Activated T-helper 17 cell treated with anti-CD3 and anti-CD28 coated beads, Interleukin-2, amount 50 U/mL, for 72 hours (primary cell): ENCODE measurements at places on chromosomes 6 and 20.

DNA sequence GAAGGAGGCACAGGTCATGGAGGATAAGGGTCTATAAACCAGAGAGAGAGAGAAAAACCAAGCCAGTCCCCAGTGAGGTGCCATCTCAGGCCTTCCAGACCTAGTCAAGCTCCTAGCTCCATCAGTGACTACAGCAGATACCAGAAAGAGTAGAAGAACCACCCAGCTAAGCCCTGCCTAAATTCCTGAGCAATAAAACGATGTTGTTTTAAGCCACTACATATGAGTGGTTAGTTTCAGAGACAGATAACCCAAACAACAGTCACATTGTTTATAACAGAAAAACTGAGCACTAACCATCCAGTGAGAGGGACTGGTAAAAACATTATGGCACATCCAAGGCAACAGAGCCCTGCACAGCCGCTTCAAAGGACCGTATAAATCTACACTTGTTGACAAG, 59.2 kb downstream of the BMP7 start:
- ATAC-seq, result no peak

DNA sequence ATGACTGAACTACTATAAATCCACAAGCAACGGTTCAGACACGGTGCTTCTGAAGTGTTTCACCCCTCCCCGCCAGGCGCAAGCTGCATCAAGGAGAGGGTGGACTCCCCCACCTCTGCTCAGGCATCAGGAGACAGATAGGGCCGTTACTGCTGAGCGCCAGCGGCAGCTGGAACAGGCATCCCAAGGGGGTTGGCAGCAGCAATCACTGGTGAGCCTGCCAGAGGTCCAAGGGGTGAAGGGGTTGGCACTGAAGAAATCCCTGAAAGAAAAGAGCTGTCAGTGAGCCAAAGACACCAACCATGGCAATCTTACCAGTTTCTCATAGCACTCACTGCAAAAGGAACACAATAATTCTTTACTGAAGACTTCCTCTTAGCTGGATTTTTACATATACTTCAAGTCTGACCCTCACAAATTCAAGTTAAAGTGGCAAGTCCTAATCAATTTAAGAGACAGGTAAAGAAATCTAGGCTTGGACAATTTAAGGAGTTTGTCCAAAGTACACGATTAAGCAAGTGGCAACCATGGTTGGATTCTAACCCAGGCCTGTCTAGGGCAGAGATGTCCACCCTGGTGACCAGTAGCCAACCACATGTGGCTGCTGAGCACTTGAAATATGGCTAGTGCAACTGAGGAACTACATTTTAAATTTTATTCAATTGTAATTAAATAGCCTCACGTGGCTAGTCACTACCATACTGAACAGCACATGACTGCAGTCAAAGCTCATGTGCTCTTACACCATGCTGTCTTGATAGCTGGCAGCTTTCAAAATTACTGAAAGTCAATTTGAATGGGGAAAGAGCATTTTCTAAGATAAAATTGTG, 21.7 kb upstream of the TBC1D20 start:
- ATAC-seq, result no peak

GRCh38 chr6:2528156-2528555, 222.6 kb downstream of the MYLK4 start:
- no peak for ATAC-seq

- ATAC-seq, result no peak
Measured at GRCh38 chr6:42279966-42280629, 62.4 kb upstream of the MRPS10 start.

GRCh38 chr20:55153001-55153645, 677.7 kb downstream of the DOK5 start:
- ATAC-seq, result no peak

GRCh38 chr20:63520504-63520933, at the start of gene PPDPF:
Gene PPDPF (plus strand): TSS chr20:63520765. CDS start chr20:63521309, 544 bp downstream.
- peak; percentile 92 for ATAC-seq

DNA sequence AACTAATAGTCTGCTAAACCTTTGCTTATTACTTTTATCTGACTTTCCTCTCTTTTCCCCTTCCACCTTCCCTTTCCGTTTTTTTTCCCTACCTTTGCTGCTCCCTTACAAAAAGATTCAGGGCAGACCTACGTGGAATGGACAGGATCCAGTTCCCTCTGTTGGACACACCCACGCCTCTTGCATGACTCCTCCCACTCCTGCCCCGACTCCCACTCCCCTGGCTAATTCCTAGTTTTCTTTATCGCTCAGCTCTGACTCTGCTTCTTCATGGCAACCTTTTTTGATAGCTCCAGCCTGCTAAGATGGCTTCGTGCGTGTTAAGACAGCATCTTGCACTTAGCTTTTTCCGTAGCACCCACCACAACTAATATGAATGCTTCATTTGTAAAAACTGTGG, 715.6 kb upstream of the NRSN1 start:
- no peak for ATAC-seq

DNA sequence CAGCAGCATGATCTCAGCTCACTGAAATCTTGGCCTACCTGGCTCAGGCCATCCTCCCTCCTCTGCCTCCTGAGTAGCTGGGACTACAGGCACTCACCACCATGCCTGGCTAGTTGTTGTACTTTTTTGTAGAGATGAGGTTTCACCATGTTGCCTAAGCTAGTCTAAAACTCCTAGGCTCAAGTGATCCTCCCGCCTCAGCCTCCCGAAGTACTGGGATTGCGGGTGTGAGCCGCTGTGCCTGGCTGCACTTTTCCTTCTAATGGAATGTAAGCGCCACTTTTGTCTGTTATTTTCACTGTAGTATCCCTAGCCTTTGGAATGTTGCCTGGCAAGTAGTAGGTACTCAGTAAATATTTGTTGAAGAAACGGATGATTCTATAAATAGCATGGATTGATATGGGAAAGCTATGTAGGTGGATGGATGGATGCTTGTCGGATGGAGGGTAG, 10.4 kb upstream of the TRIB3 start:
- ATAC-seq, result no peak

- no peak for ATAC-seq
Measured at GRCh38 chr6:84052204-84052882, 18.8 kb downstream of the MRAP2 start.

DNA sequence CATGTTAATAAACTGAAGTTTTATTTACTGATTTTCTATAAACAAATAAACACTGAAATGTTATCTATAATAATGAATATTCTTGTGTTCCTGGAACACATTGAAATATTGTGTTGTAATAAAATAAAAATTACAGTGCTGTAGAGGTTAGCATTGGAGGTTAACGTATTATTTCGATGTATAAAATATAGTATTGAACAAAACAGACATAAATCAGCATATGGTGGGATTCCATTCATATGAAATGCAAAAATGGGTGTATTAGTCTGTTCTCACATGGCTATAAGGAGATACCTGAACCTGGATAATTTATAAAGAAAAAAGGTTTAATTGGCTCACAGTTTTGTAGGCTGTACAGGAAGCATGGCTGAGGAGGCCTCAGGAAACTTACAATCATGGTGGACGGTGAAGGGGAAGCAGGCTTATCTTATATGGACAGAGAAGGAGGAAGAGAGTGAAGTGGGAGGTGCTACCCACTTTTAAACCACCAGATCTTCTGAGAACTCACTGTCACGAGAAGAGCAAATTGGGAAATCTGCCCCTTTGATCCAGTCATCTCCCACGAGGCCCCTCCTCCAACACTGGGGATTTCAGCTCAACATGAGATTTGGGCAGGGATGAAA, 24.6 kb upstream of the BMP6 start:
- ATAC-seq, result no peak

- ATAC-seq, result peak; percentile 26
Measured at GRCh38 chr6:128754658-128755256, 128.2 kb upstream of the LAMA2 start.

DNA sequence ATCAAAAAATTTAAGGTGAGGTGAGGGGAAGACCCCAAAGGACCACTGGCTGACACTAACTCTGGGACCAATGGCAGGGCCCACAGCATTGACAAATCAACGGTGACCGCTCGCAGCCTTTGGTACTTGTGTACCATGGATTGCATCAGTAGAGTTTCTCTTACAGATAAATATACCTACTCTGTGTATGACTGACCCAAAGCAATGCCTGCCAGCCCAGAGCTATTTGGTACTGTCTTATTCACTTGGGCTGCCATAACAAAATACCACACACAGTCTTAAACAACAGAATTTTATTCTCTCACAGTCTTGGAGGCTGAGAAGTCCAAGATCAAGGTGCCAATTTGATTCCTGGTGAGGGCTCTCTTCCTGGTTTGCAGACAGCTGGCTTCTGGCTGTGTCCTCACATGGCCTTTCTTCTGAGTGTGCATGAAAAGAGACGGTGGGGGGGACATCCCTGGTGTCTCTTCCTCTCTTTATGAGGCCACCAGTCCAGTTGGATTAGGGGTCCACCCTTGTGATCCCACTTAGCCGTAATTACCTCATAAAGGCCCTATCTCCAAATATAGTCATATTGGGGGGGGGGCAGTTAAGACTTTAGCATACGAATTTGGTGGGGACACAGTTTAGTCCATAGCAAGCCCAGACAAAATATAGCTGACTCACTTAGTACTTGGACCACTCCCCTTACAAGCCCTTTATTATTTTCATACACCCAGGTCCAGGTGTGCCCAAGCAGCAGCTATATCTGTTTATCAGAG, 336.3 kb downstream of the CD83 start:
- ATAC-seq, result peak; percentile 23

GRCh38 chr20:52838510-52839241, 133.5 kb upstream of the TSHZ2 start:
- no peak for ATAC-seq

DNA sequence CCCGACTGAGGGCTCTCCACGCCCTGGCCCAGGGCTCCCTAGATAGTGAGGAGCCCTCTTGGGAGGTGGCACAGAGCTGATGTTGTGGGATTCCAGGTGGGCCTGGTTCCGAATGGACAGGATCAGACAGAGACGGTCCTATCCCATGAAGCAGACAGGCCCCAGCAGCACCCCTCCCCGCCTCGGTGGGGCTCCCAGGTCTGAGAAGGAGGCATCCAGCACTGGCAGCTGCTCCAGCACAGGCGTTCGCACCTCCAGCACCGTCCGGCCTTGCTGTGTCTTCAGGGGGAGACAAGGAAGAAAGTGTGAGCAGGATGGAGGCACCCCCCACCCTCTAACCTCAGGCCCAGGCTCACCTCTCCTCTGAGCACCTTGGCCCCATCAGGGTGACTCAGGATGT, 28.7 kb downstream of the COL11A2 start:
- no peak for ATAC-seq

DNA sequence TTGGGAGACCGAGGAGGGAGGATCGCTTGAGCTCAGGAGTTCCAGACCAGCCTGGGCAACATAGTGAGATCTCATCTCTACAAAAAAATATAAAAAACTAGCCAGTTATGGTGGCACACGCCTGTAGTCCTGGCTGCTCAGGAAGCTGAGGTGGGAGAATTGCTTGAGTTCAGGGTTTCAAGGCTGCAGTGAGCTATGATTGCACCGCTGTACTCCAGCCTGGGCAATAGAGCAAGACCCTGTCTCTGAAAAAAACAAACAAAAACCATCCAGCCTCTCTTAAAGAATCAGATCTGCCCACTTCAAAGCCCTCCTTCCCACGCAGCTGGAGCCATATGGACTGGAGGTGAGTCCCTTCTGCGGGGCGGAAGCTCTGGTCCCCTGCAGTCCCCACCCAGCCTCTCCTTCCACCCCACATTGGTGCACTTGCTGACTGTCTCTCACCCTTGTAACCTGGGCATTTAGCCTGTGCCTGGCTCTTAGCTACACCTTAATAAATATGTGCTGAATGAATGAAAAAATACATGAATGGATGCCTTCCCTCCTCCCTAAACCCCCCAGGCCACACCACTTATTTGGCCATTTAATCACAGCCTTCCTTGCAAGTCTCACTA, 7.2 kb upstream of the PARD6B start:
- ATAC-seq, result peak; percentile 2

GRCh38 chr20:40434122-40434521, 254.9 kb downstream of the MAFB start:
- ATAC-seq, result no peak

GRCh38 chr6:7617801-7618764, 28.1 kb downstream of the SNRNP48 start:
- ATAC-seq, result peak; percentile 66

DNA sequence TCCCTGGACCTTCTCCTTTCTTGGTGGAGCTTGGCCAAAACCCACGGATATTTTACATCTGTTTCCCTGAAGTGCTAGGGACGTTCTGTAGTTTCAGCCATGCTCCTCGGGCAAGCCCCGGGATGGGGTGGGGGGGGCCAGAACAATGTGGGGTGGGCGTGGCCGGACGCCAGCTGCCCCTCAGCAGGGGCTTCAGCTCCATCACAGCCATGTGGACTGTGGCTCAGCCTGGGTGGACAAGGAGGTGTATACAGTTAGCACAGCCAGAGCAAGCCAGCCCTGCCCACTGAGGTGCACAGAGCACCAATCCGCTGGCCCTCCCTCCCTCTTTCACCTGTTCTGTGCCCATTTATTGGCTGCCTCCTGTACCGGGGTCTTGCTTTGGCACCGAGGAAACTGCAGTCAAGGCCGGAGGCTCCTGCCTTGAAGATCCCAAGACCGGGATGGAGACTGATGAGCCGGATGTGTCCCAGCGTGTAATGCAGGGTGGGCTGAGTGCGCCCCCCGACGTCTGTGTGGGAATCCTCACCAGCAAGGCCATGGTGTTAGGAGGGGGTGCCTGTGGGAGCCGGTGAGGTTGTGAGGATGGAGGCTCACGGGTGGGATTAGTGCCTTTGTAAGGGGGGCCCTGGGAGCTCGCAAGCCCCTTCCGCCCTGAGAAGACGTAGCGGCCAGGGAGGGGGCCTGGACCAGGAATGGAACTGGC, 28.0 kb downstream of the FRMD1 start:
- no peak for ATAC-seq

GRCh38 chr6:33912195-33912594, 108.4 kb upstream of the MLN start:
- no peak for ATAC-seq

- ATAC-seq, result peak; percentile 57
Measured at GRCh38 chr20:4956200-4956810, 45.0 kb downstream of the SLC23A2 start.

DNA sequence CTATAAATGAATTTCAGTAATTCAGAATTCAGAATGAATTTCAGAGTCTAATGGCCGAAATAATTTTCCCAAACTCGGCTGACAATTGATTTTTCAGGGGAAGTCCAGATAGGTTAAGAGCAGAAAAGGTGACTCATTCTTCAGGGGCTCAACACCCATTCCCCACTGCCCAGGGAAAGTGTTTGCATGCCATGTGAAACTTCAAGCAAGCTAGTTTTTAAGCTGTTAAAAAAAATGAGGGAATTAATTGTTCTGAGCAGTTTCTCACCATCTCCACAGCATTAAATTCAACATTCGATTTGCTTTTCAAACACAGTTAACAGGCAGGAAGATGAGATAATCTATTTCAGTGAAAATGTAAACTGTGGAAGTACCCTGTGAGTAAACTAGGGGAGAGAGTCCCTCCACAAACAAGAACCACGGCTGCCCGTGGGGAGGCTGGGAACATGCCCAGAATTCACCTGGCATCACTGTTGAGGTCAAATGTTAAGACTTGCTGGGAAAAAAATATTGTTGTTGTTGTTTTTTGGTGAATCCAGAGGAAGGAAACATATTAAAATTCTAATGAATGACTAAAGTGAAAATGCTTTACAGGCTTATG, 650.8 kb upstream of the AGPAT4 start:
- ATAC-seq, result no peak

GRCh38 chr20:46367234-46367633, 39.2 kb downstream of the ELMO2 start:
- no peak for ATAC-seq

- no peak for ATAC-seq
Measured at GRCh38 chr6:167146977-167147376, 10.8 kb downstream of the GPR31 start.

- ATAC-seq, result no peak
Measured at GRCh38 chr6:5180636-5181035, 80.1 kb downstream of the LYRM4 start.

- no peak for ATAC-seq
Measured at GRCh38 chr6:84329516-84329915, 102.1 kb upstream of the CEP162 start.

- no peak for ATAC-seq
Measured at GRCh38 chr6:3280091-3280490, 21.3 kb downstream of the PSMG4 start.
